ENCODE measurements at places on chromosomes 5 and 9.

- DNase-seq: peak; percentile 18
These were observed 168.2 kb downstream of the DAB2IP start for GRCh38 chr9:121819428-121820231.

DNA sequence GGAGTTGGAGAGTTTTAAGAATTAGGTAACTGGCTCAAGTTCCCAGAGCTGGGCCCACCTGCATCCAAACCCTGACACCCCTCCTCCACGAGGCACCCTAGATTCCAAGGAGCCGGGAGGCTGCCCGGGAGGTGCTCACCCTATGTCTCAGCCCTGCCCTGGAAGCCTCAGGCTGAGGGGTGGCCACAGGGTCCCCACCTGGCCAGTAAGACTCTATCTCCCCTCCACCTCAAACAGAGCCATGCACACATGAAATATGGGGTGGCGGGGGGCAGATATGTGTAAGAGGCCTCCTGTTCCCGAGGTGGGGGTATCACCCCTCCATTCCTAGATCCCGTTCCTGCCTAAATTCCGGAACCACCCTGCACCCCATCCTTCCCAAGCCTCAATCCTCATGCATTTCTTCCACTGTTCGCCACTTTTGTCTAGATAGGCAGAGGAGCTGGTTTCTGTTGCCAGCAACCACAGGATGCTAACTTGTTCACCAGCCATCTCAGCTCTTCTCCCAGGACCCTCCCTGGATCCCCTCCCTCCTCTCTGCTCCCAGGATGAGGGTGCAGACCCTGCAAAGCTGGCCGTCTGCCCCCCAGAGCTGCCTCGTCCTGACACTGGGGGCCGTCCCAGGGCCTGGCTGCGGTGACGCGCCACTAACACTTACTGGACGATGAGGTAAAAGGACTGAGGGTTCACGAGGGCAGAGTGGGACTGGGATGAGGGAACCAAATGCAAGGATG is 44.1 kb downstream of the COL23A1 start:
- DNase-seq: no peak

GRCh38 chr5:72702881-72703434 is 113.5 kb upstream of the TNPO1 start:
- DNase-seq: no peak

- DNase-seq: no peak
These were observed 163.4 kb downstream of the TLE4 start for GRCh38 chr9:79735023-79735779.

DNA sequence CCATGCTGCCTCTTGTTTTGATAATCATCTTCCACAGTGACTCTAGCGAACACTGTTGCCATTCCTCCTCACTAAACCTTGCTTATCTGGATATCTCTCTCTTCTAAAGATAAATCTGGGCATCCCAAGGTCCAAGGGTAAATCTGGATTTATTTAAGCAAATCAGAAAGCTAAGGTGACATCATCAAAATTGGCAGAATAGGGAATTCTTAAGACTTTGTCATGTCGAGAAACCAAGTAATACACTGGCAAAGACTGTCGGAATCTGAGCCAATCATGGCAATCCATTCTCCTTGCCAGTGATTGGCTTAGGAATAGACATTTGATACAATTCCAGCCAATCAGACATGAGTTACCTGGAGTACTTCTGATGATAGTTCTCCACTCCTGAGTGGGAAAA is 362.7 kb upstream of the PTGER4 start:
- DNase-seq: no peak

DNA sequence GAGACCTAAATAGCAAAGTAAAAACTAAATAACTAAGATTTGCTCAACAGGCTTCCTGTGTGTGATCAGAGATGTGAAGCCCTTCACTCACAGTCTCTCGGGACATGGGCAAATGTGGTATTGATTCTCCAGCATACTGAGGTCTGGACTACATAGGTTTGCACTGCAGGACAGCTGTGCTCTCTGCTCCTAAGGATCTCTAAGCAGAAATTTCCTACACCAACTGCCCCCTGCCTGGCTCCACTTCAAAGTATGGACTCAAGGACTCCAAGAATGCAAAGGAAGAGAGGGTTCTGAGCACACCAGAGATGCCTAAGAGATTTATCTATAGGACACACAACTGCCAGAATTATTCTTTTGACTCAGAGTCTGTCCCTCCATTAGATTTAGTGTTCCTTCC is 487.2 kb downstream of the SEMA5A start:
- no peak for DNase-seq

GRCh38 chr5:176659512-176659839 is 12.2 kb downstream of the TSPAN17 start:
- DNase-seq: no peak

DNA sequence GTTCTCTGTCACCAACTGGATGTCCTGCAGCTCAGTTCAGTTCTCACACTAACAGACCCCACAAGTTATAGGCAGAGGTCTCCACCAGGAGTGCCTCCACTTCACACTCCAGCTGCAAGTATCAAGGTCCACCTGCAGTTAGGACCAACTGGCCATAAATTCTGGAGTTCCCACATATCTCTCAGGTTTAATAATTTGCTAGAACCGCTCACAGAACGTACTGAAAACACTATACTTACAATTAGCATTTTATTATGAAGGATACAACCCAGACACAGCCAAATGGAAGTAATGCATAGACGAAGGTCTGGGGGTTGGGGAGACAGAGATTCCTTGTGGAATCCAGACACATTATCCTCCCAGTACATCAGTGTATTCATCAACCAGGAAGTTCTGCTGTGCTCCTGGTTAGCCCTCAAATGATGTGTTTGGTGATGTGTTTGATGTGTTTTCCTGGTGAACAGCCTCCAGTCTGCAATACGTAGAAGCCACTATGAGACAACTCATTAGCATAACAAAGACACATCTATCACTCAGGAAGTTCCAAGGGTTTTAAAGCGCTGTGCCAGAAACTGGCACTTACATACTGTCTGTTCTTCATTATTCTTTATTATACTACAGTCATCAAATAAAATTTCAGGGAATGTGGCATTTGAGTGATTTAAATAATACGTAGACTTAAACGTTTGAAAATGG is 25.4 kb downstream of the OGN start:
- no peak for DNase-seq

- peak; percentile 8 for DNase-seq
These were observed 175.3 kb downstream of the RFK start for GRCh38 chr9:76218886-76219445.

DNA sequence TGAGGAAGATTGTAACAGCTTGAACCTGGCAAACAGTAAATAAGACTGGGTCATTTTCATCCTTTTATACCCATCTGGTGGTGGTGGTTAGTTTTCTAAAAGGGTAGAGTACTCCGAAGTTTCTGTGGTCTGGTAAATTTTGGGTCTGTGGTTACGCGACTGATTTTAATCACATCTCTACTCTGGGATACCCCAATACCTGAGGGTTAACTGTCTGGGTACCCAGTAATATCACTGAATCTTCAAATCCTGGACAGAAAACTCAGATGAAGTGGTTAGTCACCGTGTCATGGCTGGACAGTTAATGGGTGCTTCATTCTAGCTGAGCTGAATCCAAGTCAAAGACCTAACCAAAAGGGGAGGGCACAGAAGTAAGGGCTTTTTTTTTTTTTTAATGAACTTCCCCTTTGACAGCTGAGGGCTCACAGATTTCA is 474.2 kb downstream of the GADD45G start:
- DNase-seq: peak; percentile 22

DNA sequence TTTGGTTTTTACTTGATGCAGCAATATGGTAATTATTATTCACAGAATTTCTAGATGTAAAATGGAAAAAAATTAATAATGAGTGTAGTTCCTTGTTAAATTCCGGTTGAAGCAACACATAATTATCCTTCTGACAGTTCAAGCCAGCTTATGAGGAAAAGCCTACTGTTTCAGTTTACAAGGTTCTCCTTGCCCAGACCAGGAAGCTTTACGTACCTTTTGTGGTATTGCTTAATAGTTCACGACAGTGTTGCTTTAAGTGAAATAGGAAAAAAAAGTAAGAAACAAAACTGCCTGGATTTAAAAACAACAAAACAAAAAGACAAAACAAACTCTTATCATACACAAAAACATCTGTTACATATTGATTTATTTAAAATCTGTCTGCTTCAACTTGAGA is 547.3 kb upstream of the C9orf72 start:
- no peak for DNase-seq

DNA sequence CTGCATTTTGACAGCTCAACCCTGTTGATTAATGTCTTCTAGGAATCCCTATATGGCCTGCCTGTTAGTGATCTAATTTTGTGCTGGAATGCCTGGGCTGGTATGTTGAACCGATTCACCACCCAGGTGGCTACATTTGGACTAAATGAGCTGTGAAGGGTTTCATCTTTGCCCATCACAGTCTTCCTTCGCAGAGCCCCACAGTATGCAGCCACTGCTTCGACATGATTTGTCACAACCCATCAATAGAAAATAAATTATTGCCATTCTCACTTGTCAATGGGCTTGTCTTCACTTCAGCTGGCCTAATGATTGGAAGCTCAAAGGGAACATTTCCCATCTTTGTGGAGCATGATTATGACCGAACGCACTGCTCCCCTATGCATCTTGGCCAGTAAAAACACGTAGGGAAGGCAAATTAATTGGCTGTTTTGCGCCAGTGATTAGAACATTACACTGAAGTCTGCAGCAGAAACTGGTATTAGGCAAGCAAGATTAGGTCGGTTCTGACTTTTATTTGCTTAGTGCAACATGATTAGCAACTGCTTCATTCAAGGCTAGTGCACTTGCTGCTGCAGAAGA is 408.5 kb downstream of the KIAA0825 start:
- no peak for DNase-seq

DNA sequence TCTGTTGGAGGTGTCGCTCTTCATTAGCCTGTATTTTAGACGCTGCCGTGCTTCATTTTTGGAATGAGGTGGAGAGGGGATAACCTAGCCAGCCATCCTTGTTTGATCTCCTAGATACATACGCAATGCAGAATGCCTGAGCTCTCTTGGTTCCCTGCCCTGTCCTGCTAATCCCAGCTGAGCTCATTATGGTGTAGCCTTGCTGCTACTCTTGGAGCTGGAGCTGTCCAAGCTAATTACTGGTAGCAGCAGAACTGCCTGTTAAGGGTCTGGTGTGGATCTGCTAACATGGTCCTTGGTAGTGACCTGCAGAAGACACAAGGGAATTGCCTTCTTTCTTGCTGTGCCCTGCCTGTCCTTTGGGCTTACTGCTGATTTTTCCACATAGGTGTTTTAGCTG is 207.9 kb downstream of the CNTLN start:
- no peak for DNase-seq

DNA sequence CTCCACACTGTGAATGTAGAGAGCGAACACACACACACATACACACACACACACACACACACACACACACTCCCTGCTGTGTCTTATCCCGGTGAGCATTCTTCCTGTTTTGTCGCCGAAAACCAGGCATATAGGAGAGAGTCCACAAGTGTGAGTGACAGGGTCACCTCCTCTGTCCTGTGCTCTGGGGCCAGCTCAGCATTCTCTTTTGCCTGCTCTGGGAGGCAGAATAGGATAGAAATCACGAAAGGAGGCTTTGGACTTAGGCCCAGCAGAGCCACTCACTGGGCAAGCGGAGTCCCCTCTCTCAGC is 3.0 kb downstream of the LAMC3 start:
- no peak for DNase-seq

DNA sequence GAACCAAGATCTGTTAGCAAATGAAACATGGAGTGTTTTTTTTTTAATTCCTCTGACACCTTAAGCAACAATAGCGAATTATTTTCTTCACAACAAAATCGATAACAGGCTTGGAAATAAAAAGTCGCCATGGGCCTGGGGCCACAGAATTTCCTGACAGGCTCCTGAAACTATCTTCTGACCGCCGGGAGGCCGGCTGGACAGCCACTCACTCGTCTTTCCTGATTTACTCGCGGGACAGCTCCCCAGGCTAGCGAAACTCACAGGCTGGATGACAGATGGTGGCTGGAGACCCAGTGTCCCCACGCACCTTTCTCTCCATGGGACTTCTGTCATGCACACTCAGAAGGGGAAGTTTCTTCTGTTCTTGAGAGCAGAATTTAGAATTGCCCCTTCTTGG is 143.3 kb upstream of the IRX2 start:
- no peak for DNase-seq

DNA sequence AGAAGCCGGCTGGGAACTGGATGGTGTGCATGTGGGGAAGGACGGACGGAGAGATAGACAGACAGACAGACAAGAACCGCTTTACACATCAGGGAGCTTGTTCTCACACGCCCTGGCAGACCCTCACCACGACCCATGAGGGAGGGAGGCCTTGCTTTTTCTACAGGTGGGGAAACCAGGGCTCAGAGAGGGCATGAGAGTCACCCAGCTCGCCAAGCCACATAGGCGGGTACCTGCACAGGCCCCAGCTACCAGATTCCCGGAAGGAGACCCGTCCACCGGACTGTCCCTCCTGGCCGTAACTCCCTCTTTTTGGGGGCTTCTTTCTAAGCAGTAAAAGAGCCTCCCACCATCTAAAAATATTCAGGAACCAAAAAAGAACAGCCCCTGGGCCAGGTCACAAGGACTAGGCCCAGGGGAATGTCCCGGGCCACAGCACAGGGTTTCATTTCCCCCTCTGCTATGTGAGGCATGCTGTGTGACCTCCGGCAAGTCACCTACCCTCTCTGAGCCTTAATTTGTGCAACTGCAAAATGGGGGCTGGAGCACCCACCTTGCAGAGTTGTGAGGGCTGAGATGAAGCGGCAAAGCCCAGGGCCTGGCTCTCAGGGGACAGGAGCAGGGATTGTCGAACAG is 84.4 kb upstream of the SARDH start:
- DNase-seq: peak; percentile 58

- DNase-seq: peak; percentile 63
These were observed 146.1 kb downstream of the TMEM167A start for GRCh38 chr5:82931110-82931509.

DNA sequence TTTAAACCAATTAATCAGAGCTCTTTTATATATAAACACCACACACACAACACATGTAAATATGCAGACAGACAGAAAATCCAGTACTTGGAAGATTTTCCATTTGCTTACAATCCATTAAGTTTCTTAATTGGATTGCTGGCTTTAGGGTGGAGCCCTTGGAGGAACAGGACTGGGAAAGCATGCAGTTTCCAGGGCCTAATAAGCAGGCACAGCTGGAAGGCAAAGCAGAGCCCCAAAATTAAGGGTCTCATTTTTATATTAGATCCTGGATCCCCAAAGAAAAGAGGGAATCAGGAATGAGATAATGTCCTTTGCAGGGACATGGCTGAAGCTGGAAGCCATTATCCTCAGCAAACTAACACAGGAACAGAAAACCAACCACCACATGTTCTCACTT is 13.1 kb upstream of the SMC2 start:
- no peak for DNase-seq

- DNase-seq: no peak
These were observed 13.0 kb upstream of the RIMOC1 start for GRCh38 chr5:41891066-41891707.

DNA sequence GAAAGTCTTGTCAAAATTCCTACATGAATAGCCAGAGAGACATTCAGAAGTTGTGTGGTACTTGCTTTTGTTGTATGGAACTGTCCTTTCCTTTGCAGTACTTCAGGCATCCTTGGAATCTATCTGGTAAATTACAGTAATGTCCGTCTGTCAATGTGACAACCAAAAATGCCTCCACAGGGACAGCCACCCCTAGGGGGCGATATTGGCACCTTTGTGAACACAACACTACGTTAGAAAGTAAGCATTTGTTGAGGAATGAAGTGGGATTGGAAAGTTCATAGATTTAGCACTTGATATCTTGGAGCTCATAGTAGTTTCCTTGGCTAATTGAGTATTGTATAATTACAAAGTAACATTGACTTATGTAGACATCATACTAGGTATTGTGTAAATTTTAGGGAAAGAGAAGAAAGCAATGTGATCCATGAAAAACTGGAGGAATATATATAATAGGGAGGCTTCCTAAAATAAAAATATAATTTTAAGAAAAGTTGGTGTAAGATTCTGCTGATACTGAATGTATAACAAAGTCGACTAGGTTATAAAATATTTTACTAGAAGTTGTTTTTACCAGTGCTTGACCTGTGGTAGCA is 32.7 kb downstream of the TMEFF1 start:
- peak; percentile 55 for DNase-seq

Data from inflammatory macrophage treated with lipopolysaccharide for 4 hours (primary cell).